ENCODE measurements at places on chromosomes 3 and 15.

- no peak for DNase-seq
These were observed 54.8 kb downstream of the UBP1 start for GRCh38 chr3:33385423-33385822.

DNA sequence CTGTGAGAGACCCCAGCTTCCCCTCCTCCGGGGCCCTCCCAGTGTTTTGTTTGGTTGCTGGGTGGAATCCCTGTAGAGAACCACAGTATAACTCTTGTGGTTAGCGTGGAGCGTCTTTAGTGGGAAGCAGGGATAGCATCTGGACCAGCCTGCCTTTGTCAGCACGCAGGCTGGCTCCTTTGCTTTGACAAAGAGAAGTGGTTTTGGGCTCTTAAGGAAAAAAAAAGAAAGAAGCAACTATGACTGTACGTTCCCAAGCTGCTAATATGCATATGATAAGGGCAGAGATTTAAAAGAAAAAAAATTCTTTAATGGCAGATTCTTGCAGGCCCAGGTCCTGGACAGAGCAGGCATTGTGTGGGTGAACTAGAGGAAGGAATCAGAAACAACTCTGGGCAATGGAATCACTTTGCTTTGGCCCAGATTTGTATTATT, 340.8 kb upstream of the CTDSPL start:
- DNase-seq: no peak

- DNase-seq: no peak
These were observed 23.1 kb upstream of the HERC1 start for GRCh38 chr15:63856711-63857460.

DNA sequence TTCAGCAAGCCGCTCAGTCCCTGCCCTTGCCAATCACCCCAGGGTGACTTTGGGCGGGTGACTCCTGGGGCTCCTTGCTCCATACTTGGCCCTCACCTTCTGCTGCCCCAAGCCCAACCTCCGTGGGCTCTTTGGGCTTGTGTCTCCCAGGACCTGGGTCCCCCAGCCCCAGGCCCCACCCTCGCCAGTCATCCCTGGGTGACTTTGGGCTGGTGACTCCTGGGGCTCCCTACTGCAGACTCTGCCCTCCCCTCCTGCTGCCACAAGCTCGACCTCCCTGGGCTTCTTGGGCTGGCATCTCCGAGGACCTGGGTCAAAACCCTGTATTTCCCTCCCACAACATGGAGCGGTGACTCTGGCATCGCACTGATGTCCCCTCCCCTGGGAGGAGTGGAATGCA, 151.5 kb downstream of the GOLGA6L4 start:
- no peak for DNase-seq

DNA sequence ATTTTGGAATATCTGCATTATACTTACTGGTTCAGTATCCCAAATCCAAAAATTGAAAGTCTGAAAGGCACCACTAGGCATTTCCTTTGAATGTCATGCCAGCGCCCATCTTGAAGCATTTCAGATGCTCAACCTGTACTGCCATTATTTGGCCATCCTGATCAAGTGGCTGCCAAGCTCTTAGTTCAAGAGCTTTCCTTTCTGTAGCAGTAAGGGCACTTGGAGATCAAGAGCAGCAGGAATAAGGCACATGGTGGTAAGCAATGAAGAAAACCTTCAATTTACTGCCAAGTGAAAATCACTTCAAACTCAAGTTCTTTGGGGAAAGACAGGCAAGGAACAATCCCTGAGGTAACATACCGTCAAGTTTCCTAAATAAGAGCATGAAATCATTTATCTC, 10.0 kb downstream of the RHOA start:
- no peak for DNase-seq

- DNase-seq: peak; percentile 5
These were observed 670 bp downstream of the PRKCI start for GRCh38 chr3:170222647-170223541.
